ENCODE measurements at places on chromosomes 6 and 20.

DNA sequence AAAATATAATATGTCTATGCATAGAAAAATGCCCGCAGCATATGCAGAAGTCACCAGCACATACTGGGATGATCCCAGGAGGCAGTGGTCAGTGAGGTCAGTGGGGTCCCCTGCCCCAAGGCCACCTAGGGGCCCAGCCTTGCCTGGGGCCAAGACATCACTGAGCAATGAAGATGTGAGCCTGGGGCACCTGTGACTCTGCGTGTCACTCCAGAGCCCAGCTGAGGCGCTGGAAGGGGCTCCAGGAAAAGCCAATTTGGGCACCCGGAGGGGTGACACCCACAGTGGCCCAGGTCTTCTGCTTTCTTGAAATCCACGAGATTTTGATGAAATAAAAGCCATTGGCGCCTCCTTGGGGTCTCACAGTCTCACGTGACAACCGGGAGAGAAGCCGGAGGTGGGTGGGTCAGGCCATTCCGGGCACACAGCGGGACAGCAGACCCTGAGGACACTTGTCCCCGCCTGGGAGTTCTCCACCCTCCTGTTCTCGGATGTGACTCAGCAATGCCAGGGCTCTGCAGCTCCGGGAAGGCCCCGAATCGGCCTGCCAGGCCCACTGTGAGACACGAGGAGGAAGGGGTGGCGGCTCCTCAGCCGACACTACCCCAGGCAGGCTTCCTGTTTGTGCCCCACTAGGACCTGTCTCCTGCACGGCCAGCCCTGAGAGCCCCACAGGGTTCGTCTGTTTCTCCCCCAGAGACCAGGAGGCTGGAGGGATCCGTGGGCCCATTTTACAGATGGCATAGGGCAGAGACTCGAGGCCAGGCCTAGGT, 24.4 kb upstream of the SLCO4A1 start:
- peak; percentile 93 for DNase-seq

DNA sequence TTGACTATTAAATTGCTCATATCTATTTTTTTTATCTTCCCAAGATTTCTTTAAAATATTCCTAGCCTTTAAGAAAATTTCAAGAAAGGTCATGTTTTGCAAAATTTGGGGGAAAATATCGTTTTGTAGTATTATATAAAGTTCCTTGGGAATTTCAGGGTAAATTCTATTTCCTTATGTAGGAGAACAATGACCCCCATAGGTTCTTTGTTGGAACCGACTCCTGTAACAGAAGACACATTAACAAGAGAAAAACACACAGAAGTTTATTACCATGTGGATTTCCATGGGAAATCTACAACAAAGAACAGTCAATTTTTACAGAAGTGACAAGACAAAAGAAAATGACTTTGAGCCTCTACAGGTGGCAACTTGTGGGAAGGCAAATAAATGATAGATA, 68.1 kb downstream of the ADGB start:
- DNase-seq, result no peak

DNA sequence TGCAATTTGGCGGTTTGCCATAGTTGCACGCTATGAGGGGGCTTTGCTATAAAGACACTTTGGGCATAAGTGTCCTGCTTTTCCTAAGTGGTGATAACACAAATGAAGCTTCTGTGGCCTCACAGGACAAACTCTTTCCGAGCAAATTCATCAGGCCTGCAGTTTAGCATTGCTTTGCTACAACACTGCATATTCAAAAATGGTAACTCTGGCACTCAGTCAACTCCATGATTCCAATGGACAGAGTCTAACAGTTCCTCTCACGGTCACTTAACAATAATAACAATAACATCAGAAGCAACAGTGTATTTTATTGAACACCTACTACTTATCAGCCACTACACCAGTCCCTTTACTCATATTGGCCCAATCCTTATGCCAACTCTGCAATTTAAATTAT, 222.5 kb downstream of the FRK start:
- no peak for DNase-seq

DNA sequence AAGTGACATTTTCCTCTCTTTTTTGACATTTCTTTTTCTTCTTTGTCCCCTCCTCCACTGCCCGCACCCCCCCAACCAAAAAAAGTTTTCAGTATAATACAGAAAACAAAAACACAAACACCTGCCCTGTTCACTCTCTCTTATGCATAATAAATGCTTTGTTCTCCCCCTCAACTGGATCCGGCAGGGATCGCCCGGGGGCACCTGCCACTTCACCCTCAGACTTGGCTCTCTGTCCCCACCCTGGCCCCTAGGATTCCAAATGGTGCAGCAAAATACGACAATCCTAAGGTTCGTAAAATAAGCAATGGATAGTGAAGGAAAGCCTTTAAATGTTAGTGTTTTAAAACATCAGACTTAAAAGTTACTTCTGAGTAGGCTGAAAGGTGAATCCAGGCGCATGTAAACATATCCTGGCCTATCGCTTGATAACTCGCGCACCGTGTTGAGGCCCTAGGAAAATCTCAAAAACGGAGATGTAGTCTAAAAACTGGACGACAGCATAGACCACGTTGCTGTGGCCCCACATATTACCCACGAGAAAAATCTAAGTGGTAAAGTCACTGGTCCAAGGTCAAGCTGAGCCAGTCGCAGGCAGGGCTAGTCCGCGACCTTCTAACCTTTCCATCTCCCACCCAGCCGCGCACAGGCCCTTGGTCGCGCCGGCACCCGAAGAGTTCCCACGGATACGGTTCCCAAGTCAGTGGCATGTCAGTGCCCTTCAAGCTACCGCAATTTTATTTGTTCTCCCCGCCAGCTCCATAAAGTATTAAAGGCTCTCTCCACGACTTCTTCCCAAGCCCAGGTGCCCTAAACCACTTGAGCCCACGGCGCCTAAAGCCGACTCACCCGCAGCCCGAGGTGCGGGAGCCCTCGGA, 130.8 kb downstream of the OGFRL1 start:
- DNase-seq, result no peak

- no peak for DNase-seq
These were observed 276.9 kb upstream of the SUPT3H start for GRCh38 chr6:45654673-45655072.

DNA sequence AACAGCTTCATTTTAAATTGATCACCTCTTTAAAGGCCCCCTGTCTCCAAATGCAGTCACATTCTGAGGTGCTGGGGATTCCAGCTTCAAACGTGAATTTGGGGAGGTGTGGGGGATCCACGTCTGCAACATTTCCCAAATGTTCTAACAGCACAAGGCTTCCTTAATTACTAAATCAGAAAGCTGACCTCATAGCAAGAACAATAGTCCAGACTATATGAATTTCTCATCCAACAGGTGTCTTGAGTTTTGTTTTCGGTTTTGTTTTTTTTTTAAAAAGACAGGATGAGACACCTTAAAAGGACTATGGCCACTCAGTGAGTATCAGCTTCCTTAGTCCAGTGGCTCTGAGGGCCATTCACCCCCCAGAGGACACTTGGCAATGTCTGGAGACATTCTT, 11.5 kb downstream of the ATP9A start:
- DNase-seq, result no peak

DNA sequence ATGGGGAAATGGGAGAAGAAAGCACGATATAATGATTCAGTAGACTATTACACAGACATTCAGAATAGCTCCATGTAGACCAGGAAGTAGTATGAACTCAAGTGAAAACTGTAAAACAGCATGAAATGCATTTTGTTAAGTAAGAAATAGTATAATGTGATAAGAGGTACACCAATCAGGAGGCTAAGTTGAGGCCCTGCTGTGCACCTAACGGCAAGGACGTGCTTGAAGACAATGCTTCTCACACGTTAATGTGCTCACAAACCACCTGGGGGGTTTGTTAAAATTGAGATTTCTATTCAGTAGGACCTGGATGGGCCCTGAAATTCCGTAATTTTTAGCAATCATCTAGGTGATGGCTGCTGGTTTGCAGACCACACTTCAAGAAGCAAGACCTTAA, 178.9 kb upstream of the SULF2 start:
- no peak for DNase-seq

Data from cardiac septum (tissue), 1 donor.